ELR (cell line): ENCODE measurements at places on chromosomes 12 and 14.

DNA sequence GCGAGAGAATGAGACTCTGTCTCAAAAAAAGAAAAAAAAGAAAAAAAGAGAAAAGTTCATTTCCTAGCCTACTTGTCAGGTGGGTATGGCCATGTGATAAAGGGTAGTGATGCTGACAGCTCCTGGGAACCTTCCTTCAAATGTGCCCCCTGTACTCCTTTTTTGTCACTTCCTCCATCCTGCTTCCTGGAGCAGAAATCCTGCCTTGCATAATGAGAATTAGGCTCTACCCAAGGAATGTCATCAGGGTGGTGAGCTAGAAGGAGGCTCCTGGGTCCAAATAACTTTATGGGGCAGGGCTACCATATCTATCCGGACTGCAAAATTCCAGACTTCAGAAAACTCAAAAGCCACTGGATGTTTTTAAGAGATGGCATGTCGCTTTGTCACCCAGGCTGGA lies 27.8 kb upstream of the FBXO34 start:
- DNase-seq: no peak

GRCh38 chr14:71460091-71460490 lies 472.1 kb upstream of the RGS6 start:
- DNase-seq: no peak

- no peak for DNase-seq
These were observed 60.6 kb upstream of the NAA30 start for GRCh38 chr14:57329833-57330232.

GRCh38 chr12:89245090-89245489 lies 107.2 kb downstream of the DUSP6 start:
- DNase-seq: peak; percentile 86

GRCh38 chr12:110796952-110797351 lies 49.8 kb upstream of the CCDC63 start:
- peak; percentile 12 for DNase-seq

GRCh38 chr14:85175556-85175955 lies 354.4 kb upstream of the FLRT2 start:
- no peak for DNase-seq

DNA sequence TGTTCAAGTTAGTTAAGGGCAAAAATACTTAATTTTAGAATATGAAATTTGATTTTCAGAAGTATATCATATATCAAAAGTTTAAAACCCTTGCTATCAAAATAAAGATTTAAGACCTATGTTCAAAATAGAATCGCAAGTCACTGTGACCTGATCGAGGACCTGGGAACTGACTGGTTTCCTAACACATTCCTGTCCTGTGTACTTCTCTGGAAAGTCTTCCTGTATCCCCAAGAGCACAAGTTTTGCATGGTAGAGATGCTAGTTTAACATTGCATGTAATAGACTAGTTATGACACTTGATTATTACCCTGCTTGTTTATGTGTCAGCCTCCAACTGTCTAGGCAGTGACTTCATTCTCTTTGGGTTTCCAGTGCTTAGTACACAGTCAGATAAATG lies 30.3 kb downstream of the BCAT1 start:
- no peak for DNase-seq

DNA sequence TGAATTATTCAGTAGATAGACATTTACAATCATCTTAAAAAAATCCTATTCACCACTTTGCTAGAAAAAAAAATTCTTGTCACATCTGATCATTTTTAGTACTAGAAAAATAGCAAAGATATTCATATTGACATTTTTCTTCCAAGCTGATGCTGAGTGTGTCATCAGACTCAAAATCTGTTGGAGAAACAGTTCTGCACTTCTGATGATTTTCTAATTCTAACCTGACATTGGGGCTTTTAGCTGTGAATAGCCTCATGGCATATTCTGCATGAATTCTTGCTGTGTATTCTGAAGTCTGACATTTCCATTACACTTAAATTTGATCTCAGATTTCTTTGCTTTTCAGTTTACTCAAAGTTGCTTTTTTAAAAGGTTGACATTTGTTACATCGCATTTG lies 150.1 kb downstream of the PIK3C2G start:
- no peak for DNase-seq

DNA sequence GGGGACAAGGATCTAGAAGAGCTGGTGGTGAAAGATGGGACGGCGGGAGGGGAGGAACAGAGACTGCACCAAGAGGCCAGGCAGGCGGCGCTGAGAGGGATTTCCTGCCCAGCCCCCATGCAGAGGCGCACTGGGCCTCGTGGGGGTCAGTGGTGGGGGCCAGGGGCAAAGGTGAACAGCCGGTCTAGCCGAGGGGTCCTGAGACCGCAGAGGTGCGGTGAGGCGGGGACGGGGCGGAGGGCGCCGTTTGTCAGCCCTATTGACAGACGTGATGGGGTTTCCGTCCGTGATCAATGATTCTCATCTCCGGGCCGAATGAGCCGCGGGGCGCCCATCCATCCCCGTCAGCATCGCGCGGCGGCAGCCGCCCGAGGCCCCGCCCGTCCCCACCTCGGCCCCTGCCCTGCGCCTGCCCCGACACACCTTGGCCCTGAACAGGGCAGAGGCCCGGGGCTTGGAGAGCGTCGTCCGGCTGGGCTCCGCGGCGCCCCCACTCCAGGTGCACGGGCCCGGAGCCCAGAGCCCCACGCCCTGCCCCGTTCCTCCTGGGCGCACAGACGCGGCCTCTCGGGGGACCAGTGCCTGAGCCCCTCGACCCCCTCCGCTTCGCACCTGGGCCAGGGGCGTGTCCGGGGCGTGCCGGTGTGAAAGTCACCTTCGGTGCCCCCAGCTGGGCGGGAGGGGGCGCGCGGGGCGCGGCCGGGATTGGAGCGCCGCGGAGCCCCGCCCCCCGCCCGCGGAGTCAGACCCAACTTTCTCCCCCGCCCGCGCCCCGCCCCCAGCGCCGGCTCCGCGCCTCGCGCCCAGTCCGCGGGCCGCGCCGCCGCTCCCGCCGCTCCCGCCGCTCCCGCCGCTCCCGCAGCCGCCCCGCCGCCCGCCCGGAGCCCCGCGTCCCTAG lies at the start of gene NXPH4:
TSS of gene NXPH4 (plus strand) at position 781 of the 898 bp plus-strand sequence. CDS start 176 bp downstream, outside the sequence.
- DNase-seq: peak; percentile 35

GRCh38 chr14:57828713-57829112 lies 37.2 kb downstream of the SLC35F4 start:
- no peak for DNase-seq

GRCh38 chr12:110600254-110600653 lies 13.7 kb upstream of the TCTN1 start:
- peak; percentile 77 for DNase-seq

DNA sequence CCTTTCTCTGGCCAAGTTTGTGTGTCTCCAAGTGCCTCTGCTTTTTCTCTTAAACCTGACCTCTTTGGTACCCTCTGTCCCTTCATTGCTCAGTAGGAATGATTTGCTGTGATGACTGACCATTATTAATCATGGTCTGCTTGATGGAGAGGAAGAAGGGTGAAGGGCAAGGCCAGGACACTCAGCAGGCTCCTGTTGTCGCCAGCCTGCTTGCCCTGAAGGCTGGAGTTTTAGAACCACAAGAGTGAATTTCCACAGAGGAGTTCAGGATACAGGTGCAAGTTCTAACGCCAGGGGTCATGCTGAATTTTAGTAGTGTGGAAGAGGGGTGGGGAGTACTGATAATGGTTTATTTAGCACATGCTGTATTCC lies 2.8 kb upstream of the ITGA5 start:
- peak; percentile 44 for DNase-seq

DNA sequence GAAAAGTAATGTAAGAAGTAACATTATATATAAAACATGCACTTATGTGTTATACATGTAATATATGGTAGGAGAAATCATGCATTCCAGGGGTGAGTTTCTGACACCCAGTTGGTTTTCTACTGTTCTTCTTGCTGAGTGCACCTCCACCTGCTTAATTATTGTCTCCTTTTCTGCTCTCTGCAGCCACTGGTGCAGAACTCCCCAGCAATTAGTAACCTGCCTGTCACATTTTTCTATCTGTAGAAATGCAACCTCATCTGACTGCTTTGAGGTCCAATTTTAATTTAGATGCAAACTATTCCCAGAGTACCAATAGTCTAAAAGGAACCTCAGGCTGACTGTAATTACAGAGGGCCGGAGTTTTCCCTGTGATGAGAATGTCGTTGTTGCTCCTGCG lies 842.1 kb downstream of the AACS start:
- DNase-seq: no peak

DNA sequence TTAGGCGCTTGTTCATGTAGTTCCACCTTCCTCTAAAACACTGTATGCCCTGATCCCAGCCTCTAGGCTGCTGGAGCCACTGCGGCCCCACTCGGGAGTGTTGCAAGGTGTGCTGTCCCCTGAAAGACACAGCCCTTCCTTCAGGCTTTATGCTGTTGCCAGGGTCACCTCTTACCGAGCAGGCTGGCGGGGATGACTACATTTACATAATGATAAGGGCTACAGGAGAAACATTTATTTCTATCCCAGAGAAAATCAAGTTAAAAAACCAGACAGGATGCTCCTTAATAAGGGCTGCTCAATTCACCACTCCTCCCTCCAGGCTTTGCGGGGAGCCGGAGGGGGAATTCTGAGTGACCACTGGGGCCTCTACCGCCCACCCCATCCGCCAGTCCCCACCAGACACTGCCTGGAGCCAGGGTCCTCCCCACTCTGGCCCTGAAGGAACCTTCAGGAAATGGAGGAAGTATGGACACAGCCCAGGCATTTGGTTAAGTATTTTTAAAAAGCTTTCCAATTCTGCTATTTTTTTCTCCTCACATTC lies 200.6 kb downstream of the TTC7B start:
- DNase-seq: no peak

- DNase-seq: no peak
These were observed 56.6 kb downstream of the TBX3 start for GRCh38 chr12:114627393-114627792.

GRCh38 chr14:86787717-86788116 lies 1205.3 kb downstream of the GALC start:
- DNase-seq: peak; percentile 39

DNA sequence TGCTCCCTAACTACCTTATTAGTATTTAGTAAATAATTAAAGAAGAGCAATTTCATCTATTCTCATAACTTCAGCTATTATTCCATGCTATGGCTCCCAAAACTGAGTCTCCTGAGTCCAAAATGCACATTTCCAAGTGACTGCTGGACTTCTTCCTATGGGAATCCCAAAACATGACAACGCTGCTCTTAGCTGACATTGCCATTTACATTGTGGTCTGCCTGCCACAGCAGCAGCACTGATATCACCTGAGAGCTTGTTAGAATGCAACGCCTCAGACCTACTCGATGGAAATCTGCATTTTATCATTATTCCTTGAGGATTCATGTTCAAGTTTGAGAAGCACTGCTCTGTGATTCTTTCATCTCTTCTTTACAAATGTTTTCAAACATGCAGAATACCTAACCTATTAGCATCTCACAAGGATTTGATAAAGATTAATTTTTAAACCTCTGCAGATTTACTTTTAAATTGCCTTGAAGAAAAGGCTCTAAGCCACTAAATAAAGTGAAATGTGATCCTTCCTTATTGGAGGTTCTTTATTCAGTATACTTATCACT lies 77.7 kb downstream of the SEC23A start:
- no peak for DNase-seq

GRCh38 chr12:108799401-108800243 lies 57.8 kb downstream of the SSH1 start:
- no peak for DNase-seq

DNA sequence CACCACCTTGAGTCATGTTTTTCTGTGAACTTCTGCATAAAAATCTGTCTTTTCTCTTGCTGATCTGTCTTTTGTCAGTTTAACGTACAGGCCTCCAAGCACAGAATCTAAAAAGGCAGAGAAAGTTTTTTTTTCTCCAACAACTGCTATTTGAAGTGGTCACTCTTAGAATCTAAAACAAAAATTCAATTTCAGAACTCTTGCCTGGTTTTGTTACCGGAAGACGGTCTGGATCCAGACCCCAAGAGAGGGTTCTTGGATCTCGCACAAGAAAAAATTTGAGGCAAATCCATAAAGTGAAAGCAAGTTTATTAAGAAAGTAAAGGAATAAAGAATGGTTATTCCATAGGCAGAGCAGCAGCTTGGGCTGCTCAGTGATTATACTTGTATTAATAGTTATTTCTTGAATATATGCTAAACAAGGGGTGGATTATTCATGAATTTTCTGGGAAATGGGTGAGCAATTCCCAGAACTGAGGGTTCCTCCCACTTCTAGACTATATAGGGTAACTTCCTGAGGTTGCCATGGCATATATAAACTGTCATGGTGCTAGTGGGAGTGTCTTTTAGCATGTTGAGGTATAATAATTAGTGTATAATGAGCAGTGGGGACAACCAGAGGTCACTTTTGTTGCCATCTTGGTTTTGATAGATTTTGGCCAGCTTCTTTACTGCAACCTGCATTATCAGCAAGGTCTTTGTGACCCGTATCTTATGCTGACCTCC lies 150.0 kb upstream of the PLEKHA5 start:
- no peak for DNase-seq

DNA sequence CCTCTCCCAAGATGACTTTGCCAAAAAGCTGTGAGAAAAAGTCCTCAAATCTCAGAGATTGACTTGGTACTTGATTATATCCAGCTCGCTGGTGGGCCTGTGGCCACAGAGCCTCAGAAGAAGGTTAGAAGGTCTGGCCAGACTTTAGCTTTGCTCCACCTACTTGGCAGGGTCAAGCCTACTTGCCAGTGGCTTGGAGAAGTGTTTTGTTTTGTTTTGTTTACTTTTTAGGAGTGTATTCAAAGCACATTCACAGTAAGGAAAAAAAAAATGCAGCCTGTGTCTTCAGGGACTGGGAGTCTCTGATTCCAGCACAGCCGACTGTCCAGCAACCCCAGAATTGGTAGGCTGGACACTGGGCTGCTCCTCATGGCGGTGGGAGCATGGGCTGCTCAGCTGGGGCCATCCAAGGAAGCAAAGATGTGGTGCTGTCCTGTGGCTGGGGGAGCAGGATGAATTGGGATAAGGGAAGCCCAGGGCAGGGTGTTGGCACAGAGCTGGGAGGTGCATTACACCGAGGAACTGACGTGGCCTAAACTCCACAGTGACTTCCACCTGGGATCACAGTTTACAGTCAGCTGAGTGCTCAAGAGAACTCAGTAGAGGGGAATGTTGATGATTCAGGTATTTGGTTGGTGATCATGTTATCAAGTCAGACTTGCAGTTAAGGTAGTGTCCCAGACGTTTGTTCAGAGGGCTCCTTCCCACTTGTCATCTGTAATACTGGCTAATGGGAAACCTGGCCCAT lies 73.5 kb downstream of the PPP2R5C start:
- peak; percentile 49 for DNase-seq

DNA sequence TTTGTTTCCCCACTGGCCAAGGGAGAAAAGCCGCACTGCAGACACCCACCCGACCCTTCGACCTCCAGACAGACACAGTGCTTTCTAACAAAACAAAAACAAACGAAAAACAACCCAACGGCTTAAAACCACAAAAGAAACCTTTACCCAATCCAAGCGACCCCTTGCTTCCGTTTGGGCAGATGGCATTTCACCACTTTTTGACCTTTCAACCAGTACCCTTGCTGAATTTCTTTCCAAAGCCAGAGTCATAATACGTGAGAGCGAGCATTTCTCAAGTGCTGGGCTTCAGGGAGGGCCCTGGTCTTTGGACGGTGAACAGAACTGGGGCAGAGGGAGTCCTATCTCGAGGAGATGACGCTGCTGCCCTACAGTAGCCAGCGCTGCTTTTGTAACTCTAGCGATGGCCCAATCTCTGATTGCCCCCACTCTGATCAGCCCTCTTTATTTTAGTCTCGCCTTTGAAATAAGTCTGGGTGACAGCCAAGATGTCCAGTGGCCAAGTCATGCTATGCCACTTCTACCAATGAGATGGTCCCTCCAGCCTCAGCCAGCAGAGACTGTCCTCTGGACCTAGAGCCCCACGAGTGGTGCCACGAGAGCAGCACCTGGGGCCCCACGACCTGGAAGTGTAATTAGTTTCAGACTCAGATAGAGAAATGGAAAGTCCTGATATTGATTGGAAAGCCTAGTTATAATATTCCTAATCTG lies 21.9 kb upstream of the ADIPOR2 start:
- no peak for DNase-seq

- no peak for DNase-seq
These were observed 86.9 kb downstream of the ATF7IP start for GRCh38 chr12:14452336-14452735.
